HFF-Myc (cell line): ENCODE measurements at places on chromosomes 4 and X.

DNA sequence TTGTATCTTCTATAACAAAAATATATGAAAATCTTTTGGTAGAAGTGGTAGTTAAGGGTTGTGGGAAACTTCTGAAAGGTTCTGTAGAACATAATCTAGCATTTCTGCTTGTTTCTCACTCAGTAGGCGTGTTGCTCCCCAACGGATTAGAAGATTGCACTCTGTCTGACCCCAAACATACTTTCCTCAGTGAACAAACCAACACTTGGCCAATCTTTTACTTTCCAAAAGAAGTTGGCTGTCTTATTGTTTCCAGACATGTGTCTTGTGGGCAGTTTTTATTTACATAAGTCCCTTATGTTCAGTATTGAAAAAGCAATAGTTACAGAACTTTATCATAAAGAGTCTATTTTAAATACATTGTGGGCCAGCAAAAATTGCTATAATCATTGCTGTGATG lies 312.8 kb upstream of the EPHA5 start:
- DNase-seq: no peak

GRCh38 chr4:114208574-114209151 lies 229.2 kb upstream of the ARSJ start:
- DNase-seq: no peak

DNA sequence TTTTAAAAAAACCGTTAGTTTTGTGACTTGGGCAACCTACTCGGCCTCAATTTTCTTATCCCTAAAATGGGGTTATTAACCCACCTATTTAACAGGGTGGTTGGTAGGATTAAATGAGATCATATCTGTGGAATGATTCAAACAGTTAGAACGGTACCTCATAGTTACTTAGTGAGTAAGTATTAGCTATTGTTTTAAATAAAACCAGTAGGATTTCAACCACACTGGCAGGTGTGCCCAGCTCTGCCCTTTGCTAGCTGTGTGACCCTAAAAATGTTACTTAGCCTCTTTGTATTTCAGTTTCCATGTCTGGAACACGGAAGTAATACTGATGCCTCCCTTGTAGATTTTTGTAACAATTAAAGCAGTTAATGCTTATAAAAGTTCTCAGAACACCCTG lies 225.8 kb upstream of the SPRY1 start:
- DNase-seq: no peak

DNA sequence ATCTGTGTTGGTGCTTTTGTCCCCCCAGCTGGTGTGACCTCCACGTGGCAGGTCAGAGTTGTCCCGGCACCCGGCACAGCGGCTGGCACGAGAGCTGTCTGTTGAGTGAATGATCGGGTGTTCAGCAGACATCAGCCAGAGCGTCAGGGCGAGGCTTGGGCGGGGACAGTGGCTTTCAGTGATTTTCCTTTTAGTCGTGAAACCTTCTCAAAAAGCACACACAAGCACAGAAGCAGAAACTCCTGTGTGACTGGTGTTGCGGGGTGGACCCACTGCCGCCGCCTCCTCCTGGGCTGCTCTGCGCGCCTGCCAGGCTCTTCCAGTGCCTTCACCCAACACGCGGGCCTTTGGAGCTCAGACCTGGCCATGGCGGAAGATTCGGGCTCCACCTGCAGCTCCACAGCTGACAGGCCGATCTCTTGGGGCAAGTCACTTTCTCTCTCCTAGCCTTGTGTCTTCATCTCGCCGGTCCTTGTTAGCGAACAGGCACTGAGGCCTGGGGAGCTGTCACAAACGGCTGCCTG lies 51.4 kb upstream of the HGFAC start:
- no peak for DNase-seq

- no peak for DNase-seq
Measured at GRCh38 chr4:4461850-4462249, 74.9 kb downstream of the NSG1 start.

- DNase-seq: no peak
Measured at GRCh38 chrX:9231491-9231890, 197.6 kb upstream of the FAM9B start.

- DNase-seq: no peak
Measured at GRCh38 chrX:79182616-79183015, 38.1 kb downstream of the GPR174 start.

DNA sequence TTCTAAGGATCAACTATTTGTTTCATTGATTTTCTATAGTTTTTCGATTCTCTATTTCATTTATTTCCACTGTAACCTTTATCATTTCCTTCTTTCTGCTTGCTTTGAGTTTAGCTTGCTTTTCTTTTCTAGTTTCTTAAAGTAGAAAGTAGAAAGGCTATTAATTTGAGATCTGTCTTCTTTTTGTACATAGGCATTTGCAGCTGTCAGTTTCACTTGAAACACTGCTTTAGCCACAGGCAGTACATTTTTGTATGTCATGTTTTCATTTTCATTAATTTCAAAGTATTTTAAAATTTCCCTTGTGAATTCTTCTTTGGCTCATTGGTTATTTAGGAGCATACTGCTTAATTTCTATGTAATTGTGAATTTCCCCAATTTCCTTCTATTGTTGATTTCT lies 152.2 kb downstream of the SH3KBP1 start:
- no peak for DNase-seq

- DNase-seq: no peak
Measured at GRCh38 chrX:99857455-99857854, 552.6 kb downstream of the PCDH19 start.

DNA sequence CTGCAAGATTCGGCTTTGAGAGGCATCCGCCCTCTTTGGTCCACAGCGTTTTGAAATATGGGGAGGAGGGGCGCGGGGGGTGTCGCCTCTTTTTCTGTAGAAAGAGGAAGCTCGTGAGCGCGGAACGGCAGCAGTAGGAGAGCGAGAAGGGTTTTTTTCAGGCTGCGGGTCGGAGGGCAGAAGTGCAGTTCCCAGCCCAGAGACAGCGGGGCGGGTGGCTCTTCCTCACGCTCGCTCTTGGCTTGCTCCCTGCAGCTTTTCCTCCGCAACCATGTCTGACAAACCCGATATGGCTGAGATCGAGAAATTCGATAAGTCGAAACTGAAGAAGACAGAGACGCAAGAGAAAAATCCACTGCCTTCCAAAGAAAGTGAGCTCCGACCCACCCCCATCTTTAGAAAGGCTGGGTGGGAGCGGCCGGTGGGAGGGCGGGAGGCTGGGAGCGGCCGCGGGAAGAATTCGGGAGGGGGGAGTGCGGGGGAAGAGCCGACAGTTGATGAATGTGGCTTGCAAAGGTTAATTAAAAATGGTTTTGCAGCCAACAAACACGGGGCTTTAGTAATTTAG lies 1.2 kb downstream of the TMSB4X start:
- no peak for DNase-seq

- DNase-seq: no peak
Measured at GRCh38 chr4:3498901-3499510, 33.2 kb downstream of the LRPAP1 start.

- DNase-seq: no peak
Measured at GRCh38 chr4:108355186-108355901, 186.6 kb upstream of the LEF1 start.

DNA sequence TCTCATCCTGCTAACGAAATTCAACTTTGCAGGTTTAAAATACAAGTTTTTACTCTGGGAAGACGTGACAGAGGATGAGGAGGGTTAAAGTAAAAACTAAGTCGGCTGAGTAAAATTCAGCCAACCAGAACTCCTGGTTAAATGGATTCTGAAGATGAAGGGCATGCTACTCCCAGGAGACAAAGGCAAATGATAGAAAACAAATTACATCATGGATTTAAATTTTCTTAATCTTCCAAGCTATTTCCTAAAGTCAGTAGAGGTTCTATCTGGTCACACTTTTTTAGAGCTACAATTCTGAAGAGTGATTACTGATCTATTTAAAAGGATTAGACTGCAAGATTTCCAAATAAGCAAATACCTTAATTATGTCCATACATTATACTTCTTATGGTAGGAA lies 47.9 kb downstream of the ZNF827 start:
- DNase-seq: no peak

DNA sequence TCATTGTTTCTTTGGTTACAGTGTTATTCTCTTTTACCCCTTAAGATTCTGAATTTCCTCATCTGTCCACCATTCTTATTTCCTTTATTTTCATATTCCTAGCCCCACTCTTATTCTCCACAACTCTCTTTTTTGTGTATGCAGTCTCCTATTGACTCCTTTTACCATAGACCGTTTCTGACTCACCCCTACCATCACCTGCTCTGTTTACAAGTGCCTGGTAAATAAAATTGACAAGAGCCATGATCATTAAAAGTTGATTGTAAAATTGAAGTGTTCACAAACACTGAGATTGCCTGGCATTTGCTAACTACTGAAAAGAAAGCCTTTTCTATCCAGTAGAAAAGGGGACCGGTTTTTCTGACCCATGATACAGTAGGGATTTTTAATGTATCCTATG lies 54.4 kb downstream of the MRPL1 start:
- DNase-seq: no peak

DNA sequence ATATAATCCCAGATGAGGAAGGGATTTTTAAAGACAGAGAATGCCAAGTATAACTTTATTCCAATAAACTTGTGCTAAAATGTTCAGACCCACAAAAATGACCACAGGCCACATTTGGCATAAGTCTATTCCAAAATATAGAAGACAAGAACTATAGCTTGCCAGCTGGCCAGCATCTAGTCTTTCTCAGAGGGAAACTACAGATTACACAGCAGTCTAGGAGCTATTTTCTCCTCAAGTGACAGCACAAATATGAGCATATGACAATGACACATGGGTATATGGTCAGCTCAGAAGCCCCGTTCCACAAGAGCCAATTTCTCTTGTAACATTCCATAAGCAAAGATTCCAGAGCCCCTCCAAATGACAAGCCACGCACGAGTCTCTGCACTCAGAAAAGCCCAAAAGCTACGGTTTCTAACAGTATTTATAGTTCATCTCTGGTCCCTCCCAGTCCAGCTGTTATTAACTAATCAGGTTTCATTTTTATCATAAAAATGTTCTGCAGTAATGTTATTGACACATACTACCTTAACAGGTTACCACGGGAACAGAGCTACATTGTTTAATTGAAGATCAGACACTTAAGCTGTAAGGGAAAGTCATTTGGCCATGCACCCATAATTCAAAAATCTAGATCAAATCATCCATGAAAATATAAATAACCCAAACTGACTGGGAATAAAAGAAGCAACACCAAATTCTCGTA lies 70.3 kb downstream of the RAB28 start:
- DNase-seq: no peak

DNA sequence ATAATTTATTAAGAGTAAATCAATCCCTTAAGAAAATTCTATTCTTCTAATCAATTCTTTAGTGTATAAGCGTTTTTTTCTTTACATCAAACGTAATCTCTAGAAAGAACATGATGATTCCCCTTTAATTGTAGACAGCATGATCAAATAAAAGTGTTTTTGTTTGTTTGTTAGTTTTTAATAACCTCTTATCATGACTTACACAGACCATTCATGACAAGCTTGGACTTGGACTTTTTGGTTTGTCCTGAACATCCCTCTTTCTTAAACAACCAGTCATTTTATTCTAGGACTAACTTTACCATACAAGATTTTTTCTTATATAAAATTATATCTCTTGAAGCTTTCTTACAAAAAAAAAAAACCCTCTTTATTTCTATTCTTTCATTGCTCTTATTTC lies 344.6 kb upstream of the SPOCK3 start:
- no peak for DNase-seq
